Lung (tissue), 17 donors: ENCODE measurements at places on chromosomes 6 and 20. TPM values are rescaled to one million over a fixed set of nuclear protein-coding genes. Genes with fewer than 3 reads are reported as not detected.

Gene HCRTR2
- not detected for total RNA-seq

Gene TMC2
- not detected for total RNA-seq

Gene LY6G6F
- total RNA-seq = 0.21 TPM

Gene TNNC2
- 0.54 TPM for total RNA-seq

Gene CCDC28A
- total RNA-seq = 15.1 TPM

Gene PLA2G7
- total RNA-seq = 6.7 TPM

Gene TOX2
- total RNA-seq = 12.0 TPM

GRCh38 chr6:21171801-21172200 lies 421.8 kb upstream of the SOX4 start:
- no peaks in the 10 kb centered on the region for H3K4me1 ChIP-seq
- DNase-seq = no peak
- no peaks in the 10 kb centered on the region for H3K27me3 ChIP-seq
- H3K36me3 ChIP-seq = no peaks in the 10 kb centered on the region
- no peak overlapping the region for H3K27ac ChIP-seq

DNA sequence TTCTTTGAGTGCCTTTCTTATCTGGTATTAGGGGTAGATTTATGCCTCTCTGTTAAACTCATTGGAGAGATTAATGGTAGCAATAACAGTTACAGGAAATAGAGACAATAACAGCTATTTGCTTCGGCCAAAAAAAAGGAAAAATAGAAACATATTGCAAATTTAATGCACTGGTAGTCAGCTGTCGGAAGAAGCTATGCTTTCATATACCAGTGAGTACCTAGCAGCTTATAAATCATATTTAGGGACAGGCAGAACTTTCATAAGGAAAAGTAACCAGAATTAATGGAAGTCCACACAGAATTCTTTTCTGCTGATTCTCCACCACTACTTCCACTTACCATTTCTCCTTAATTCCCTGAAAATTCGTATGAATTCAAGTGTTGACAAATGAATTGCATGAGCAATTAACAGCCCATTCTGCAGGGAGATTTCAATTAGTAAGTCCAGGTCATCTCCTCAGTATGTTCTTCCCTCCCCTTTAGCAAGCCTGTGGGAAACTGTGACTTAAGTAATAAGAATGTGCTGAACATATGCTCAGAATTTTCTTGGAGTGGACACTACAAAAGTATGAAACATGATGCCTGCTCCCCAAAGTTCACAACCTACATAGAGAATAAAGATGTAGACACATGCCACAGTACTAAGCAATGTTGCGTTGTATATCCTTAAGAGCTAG lies 196.7 kb upstream of the KCNQ5 start:
- no peaks in the 10 kb centered on the region for H3K27me3 ChIP-seq
- H3K4me3 ChIP-seq = no peak overlapping the region
- peak; percentile 32 for DNase-seq
- H3K36me3 ChIP-seq = no peaks in the 10 kb centered on the region

GRCh38 chr6:151060096-151060765 lies 179.5 kb upstream of the AKAP12 start:
- H3K27me3 ChIP-seq = no peaks in the 10 kb centered on the region
- H3K36me3 ChIP-seq = no peaks in the 10 kb centered on the region
- no peak for DNase-seq
- H3K27ac ChIP-seq = no peak overlapping the region
- H3K4me1 ChIP-seq = peaks cover 13% of the 10 kb centered on the region
- H3K4me3 ChIP-seq = no peak overlapping the region

- DNase-seq = no peak
- no peaks in the 10 kb centered on the region for H3K36me3 ChIP-seq
Measured at GRCh38 chr6:42095094-42095493, 44.8 kb downstream of the TAF8 start.

GRCh38 chr6:5507131-5507681 lies 245.9 kb downstream of the FARS2 start:
- no peak overlapping the region for H3K27ac ChIP-seq
- DNase-seq = no peak
- H3K27me3 ChIP-seq = no peaks in the 10 kb centered on the region
- H3K36me3 ChIP-seq = no peaks in the 10 kb centered on the region

DNA sequence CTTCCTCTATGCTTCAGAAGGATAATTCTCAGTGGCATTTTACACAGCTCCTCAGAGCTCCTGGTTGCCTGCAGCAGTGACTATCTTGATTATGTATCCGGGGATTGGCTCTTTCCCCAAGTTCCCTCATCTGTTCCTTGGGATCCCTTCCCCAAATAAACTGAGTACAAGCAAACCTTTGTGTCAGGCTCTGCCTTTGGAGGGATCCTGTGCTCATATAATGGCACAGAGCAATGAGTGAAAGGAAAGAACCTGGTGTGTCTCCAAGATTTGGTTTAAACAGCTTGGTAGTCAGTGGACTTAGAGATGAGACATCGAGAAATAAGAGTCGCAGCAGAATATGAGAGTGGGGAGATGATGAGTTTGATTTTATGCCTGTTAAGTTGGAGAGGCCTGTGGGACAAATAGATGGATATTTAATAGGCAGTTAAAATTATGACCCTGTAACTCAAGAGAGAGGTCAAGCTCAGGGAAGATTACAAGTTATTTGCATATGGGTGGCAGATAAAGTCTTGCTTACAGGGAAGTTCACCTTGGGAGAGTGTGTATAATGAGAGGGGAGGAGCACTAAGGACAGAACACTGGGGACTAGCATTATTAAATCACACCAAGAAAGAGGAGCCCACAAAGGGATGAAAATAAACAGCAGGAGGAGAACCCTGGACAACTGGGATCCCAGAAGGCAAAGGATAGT lies 44.1 kb upstream of the GCLC start:
- H3K27me3 ChIP-seq = no peaks in the 10 kb centered on the region
- H3K27ac ChIP-seq = no peak overlapping the region
- no peaks in the 10 kb centered on the region for H3K4me1 ChIP-seq
- no peak for DNase-seq
- no peaks in the 10 kb centered on the region for H3K36me3 ChIP-seq

GRCh38 chr6:47621838-47622449 lies 76.4 kb upstream of the ADGRF4 start:
- no peaks in the 10 kb centered on the region for H3K27me3 ChIP-seq
- H3K36me3 ChIP-seq = peaks cover 26% of the 10 kb centered on the region
- no peak overlapping the region for H3K27ac ChIP-seq
- H3K4me3 ChIP-seq = no peak overlapping the region
- no peaks in the 10 kb centered on the region for H3K4me1 ChIP-seq
- no peak for DNase-seq

- H3K4me1 ChIP-seq = no peaks in the 10 kb centered on the region
- no peak for DNase-seq
- H3K27me3 ChIP-seq = no peaks in the 10 kb centered on the region
- no peaks in the 10 kb centered on the region for H3K36me3 ChIP-seq
Measured at GRCh38 chr20:50077818-50078601, 34.9 kb downstream of the UBE2V1 start.

GRCh38 chr6:163460307-163460782 lies 45.8 kb downstream of the QKI start:
- H3K36me3 ChIP-seq = peaks cover 11% of the 10 kb centered on the region
- H3K27me3 ChIP-seq = no peaks in the 10 kb centered on the region

DNA sequence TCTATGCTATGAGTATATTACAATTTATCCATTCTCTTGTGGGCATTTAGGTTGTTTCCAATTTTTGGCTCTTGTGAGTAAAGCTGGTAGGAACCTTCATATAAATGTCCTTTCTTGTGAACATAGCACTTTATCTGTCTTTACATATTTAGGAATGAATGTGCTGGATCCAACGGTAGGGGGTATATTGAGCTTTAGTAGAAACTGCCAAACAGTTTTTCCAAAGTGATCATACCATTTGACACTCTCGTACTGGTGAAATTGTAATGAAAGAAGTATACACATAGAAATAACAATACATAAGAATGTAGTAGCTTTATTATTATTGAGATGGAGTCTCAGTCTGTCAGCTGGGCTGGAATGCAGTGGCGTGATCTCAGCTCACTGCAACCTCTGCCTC lies 30.9 kb upstream of the ARMH2 start:
- H3K27me3 ChIP-seq = no peaks in the 10 kb centered on the region
- H3K27ac ChIP-seq = no peak overlapping the region
- H3K4me1 ChIP-seq = no peaks in the 10 kb centered on the region
- no peak overlapping the region for H3K4me3 ChIP-seq

- no peak for DNase-seq
- H3K4me1 ChIP-seq = peaks cover 23% of the 10 kb centered on the region
- H3K36me3 ChIP-seq = no peaks in the 10 kb centered on the region
- H3K27ac ChIP-seq = no peak overlapping the region
- H3K27me3 ChIP-seq = no peaks in the 10 kb centered on the region
Measured at GRCh38 chr20:53657732-53658131, 64.1 kb upstream of the ZNF217 start.

DNA sequence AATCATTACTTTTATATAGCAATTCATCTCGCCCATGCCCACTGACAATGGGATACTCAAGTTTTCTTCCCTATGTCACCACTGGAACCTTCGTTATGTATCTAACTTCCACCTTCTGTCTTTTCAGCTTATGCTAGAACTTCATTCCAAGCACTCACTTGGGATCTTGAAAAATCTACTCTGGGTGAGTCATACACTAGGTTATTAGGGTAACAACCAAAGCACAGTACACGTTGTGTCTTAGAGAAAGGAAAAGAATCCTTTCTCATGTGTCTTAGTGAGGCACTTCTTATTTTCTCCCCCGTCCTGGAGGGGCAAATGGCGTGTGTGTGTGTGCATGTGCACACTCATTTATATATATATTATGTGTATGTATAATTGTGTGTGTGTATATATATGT lies 18.3 kb upstream of the FAM162B start:
- H3K27ac ChIP-seq = no peak overlapping the region
- no peaks in the 10 kb centered on the region for H3K27me3 ChIP-seq
- no peak overlapping the region for H3K4me3 ChIP-seq
- no peaks in the 10 kb centered on the region for H3K36me3 ChIP-seq

- peaks cover 35% of the 10 kb centered on the region for H3K4me1 ChIP-seq
- no peak overlapping the region for H3K27ac ChIP-seq
- no peak overlapping the region for H3K4me3 ChIP-seq
- no peaks in the 10 kb centered on the region for H3K27me3 ChIP-seq
- H3K36me3 ChIP-seq = no peaks in the 10 kb centered on the region
- DNase-seq = peak; percentile 18
Measured at GRCh38 chr6:17904491-17905120, 82.8 kb downstream of the KIF13A start.

DNA sequence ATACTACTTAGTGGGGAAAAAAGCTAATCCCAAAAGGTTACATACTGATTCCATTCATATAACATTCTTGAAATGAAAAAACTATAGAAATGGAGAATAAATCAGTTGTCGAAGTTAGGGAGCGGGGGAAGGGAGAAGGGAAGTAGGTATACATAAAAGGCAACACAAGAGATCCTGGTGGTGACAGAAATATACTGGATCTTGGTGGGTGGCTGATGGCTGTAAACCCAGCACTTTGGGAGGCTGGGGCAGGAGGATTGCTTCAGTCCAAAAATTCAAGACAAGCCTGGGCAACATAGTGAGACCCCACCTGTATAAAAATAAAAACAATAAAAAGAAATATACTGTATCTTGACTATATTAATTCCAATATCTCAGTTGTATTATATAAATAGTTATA lies 105.7 kb upstream of the LGSN start:
- no peak overlapping the region for H3K4me3 ChIP-seq
- no peaks in the 10 kb centered on the region for H3K36me3 ChIP-seq
- no peak overlapping the region for H3K27ac ChIP-seq
- DNase-seq = no peak

DNA sequence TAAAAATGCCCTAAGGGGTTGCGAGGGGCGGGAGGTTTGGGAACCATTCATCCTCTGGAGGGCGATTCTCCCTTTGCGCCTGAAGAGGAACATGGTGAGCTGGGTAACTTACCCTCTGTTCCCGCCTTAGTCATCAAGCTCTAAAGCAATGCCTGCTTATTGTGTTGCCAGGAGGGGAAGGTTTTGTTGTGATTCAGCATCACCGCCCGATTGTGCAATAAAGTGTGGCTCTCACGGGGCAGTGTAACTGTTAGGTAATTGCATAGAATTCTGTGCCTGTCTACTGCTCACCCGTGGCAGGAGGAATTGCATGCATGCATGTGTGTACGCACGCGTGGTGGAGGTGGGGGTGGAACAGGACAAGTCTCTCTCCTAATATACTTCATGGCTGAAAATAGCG lies 95.5 kb upstream of the AGPAT4 start:
- no peak overlapping the region for H3K4me3 ChIP-seq
- no peaks in the 10 kb centered on the region for H3K36me3 ChIP-seq

DNA sequence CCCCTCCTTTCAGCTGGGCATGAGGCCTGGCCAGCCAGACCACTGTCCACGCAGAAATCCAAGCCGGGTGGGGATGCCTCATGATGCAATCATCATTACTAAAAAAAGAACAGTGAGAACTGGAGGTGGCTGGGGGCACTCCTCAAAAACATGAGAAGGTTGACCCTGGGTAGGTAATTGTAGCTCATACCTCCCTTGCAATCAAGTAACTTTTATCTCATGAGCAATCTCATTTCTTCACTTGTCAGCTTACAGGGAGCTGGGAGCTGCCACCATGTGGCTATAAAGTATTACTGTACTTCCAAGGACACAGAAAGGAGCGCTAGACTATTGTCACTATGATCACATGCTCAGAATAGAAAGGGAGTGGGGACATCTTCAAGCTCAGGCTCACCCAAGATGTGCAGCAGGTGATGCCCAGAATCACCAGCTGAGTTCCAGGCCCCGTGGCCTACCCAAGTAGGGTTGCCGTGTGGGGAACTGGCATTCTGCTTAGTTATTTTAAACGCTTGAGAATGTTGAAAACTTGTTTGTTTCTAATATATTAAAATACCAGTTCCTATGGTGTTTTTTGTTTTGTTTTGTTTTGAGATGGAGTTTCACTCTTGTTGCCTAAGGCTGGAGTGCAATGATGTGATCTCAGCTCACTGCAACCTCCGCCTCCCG lies 3.0 kb upstream of the CDH26 start:
- H3K36me3 ChIP-seq = no peaks in the 10 kb centered on the region
- no peak overlapping the region for H3K27ac ChIP-seq
- H3K4me3 ChIP-seq = no peak overlapping the region
- DNase-seq = no peak
- H3K4me1 ChIP-seq = no peaks in the 10 kb centered on the region

- H3K4me1 ChIP-seq = no peaks in the 10 kb centered on the region
- H3K27ac ChIP-seq = no peak overlapping the region
- H3K27me3 ChIP-seq = no peaks in the 10 kb centered on the region
- no peaks in the 10 kb centered on the region for H3K36me3 ChIP-seq
- no peak overlapping the region for H3K4me3 ChIP-seq
Measured at GRCh38 chr6:32327103-32327502, 44.6 kb downstream of the TSBP1 start.
